Activated CD4-positive, alpha-beta T cell treated with anti-CD3 and anti-CD28 coated beads, Interleukin-2, amount 50 U/mL, for 4 hours (primary cell): ENCODE measurements at places on chromosomes 11 and 22.
A peak's percentile ranks its signal among the peaks of the same experiment; 100 is the strongest.

- DNase-seq, result no peak
Measured at GRCh38 chr22:17891481-17892167, 117.4 kb upstream of the BID start.

GRCh38 chr11:117513666-117514065 is 186.0 kb downstream of the CEP164 start:
- DNase-seq, result no peak

DNA sequence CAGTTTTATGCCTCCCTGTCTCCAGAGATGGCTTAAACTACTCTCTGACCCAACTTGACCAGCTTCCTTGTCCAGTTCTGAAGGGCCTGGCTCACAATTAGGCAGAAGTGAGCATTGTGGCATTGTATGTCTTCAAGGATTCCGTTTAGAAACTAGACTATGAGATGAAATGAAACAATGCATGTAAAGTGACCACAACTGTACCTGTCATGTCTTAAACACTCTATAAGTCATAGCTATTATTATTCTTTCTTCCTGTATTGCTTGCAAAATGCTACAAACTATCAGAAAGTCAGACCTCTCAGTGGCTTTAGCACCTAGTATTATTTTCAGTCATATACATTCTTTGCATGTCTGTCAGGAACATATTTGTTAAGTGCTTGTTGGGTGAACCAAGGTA is 127.9 kb upstream of the MTMR2 start:
- no peak for DNase-seq

DNA sequence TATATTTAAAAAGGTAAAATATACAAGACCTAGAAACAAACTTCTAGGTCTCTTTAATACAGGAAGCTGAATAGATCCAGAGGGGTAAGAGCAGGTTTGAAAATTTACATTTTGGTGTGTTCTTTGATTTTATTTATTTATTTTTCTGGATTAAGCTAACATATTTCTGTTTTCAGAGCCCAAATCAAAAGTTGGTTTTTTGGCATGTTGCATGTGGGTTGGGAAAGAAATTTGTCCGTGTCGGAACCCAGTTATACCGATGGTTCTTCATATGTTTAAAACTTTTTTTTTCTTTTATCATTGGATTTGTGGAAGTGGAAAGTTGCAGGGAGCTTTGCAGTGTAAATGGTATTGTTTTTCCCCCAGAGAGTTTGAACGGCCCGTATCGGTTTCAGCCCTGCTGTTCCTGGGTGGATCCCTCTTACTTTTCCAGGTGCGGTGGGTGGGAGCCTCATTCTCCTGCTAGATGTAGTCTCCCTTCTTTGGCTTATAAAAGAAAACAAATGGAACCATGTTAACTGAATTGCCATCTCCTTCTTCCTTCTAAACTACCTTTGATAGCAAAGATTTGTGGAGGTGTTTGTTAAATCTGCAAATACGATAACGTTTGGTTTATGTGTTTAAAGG is 746 bp downstream of the CTNND1 start:
- no peak for DNase-seq

DNA sequence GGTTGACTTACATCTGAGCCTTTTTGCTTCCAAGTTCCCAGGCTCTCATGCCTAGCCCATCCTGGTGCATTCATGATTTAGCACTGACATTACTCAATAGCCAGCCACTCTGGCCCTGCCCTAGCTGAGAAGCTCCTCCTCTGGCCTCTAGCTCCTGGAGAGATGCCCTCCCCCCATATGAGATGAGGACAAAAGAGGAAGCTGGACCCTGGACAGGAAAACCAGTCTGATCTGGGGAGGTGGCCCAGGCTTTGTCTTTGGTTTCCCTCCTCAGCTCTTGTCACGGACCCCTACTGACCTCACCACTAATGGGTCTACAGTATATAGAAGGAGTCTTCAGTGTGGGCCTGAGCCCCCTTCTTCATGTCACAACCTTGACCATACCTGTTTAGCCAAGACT is 3.0 kb downstream of the RHOG start:
- no peak for DNase-seq

- DNase-seq, result peak; percentile 14
Measured at GRCh38 chr11:125591649-125592304, 875 bp upstream of the STT3A start.

- DNase-seq, result no peak
Measured at GRCh38 chr11:44765026-44765595, 38.3 kb downstream of the TSPAN18 start.

- DNase-seq, result no peak
Measured at GRCh38 chr11:17683377-17684161, 35.8 kb upstream of the MYOD1 start.

GRCh38 chr11:13091373-13091772 is 82.3 kb downstream of the RASSF10 start:
- no peak for DNase-seq

DNA sequence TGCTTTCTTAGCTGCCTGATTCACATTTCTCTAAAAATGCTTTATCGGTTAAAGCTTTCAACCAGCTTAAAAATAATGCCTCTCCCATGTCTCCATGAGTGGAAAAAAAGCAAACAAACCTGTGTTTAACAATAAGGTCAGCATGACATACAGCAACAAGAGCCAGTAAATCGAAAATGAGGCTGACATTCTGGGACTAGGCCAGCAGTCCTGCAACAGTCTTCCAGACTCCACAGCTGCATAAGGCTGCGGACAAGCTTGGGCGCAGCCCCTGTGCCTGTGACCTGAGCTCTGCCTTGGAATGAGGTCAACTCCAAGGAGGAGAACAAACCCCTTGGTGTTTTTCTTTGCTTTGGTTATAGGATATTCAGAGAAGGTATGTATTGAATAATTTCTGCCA is 95.5 kb downstream of the PGR start:
- no peak for DNase-seq

GRCh38 chr11:68266121-68266891 is 5.5 kb downstream of the C11orf24 start:
- no peak for DNase-seq

DNA sequence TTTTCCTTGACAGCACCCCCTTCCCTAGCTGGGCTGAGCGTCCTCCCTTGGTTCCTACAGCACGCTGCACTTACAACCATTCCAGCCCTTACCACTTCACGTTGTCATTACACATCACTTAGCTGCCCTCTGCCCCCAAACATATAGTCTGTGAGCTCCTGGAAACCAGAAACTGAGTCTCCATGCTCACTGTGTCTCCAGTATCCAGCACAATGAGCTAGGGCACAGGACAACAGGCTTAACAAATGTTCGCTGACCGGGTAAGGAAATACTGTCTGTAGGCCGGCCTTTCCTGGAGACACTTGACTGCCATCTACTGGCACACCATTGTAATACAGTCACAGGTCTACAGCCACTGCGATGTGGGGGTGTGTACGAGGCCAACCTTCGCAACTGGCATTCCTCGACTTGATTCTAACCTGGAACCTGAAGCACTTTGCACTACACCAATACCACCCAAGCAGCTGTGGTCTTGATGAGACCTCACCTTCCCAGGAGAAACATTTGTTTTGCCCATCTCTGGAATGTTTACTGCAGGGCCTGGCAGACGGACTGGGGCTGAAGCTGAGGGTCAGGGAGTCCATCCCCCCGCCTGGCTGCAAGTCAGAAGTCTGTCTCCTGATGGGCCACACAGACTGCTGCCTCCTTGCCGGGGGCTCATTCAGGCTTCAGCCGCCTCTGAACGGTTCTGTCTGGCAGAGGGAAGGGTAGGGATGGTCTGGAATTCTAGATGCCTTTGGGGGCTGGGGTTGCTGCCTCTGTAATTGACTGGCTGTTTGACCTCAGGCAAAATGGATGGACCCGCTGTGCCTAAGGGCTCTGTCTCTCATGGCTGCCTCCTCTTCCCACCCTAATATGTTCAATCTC is 72.0 kb downstream of the SYN3 start:
- peak; percentile 5 for DNase-seq
